PC-3 (cell line): ENCODE measurements at places on chromosomes 7 and 10. TPM values are rescaled to one million over a fixed set of nuclear protein-coding genes. Genes with fewer than 3 reads are reported as not detected.

Gene OPALIN
- not detected in 2 replicates for total RNA-seq

Gene TUBAL3
- not detected in 2 replicates for total RNA-seq

Gene ACTR3C
- total RNA-seq, result 7.8 and 10.8 TPM in 2 replicates

GRCh38 chr10:127872871-127873600 lies 19.7 kb downstream of the CLRN3 start:
- H3K4me3 ChIP-seq, result no peak overlapping the region
- H3K27me3 ChIP-seq, result peaks cover 11% of the 10 kb centered on the region
- H3K27ac ChIP-seq, result no peak overlapping the region
- no peaks in the 10 kb centered on the region for H3K36me3 ChIP-seq

- H3K4me1 ChIP-seq, result peaks cover 23% of the 10 kb centered on the region
- no peak overlapping the region for H3K27ac ChIP-seq
- H3K4me3 ChIP-seq, result no peak overlapping the region
- no peak for DNase-seq
These were observed 6.3 kb downstream of the ABCC2 start for GRCh38 chr10:99788598-99789256.

- no peak overlapping the region for H3K4me3 ChIP-seq
- no peaks in the 10 kb centered on the region for H3K27me3 ChIP-seq
- H3K36me3 ChIP-seq, result no peaks in the 10 kb centered on the region
- H3K4me1 ChIP-seq, result no peaks in the 10 kb centered on the region
- no peak overlapping the region for H3K27ac ChIP-seq
These were observed 46.8 kb downstream of the PDE1C start for GRCh38 chr7:32023376-32023775.
